ENCODE measurements at places on chromosomes 7 and 10.

DNA sequence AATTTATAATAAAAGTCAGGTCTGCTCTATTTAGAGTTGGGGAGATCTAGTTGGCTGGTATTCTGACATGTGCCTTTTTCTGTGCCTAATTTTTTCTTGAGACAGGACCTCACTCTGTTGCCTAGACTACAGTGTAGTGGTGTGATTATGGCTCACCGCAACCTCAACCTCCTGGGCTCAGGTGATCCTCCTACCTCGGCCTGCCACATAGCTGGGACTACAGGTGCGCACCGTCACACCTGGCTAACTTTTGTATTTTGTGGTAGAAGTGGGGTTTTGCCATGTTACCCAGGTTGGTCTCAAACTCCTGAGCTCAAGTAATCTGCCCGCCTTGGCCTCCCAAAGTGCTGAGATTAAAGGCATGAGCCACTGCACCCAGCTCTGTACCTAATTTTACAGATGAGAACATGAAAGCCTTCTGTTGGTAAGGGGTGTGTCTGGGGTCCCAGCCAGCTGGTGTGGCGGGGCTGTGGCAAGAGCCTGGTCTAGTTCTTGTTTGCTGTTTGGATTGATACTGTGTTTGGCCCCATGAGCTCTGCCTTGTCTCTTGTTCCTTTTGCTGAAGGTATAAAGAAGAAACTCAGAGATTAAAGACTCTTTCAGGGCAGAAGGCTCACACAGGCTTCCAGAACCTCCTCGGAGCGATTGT lies 31.4 kb downstream of the POR start:
- DNase-seq, result no peak

GRCh38 chr10:77834943-77835668 lies 91.4 kb downstream of the DLG5 start:
- no peak for DNase-seq

DNA sequence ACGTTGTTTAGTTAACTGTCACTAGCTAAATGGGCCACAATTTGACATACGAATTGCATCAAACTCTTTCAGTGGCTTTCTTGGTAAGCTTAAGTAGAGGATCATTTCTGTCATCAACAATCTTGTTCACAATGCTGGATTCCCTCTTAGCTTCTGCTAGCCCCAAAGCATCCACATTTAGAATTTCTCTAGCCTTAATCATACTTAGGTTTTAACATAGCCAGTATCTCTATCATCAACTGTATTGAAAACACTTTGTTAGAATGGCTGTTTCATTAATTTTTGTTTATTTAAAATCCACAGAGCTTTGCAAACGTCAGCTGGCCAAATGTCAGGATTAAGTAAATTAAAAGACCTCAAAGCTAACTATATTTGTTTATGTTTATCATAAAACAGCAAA lies 41.1 kb downstream of the ABRAXAS2 start:
- DNase-seq, result no peak

- no peak for DNase-seq
Observed at GRCh38 chr10:25582961-25583360, 351.1 kb upstream of the MYO3A start.

- no peak for DNase-seq
Observed at GRCh38 chr7:45910855-45911254, 10.2 kb downstream of the IGFBP3 start.

GRCh38 chr10:120456143-120456625 lies 843 bp upstream of the PLPP4 start:
- DNase-seq, result no peak

- DNase-seq, result no peak
Observed at GRCh38 chr10:113011592-113012374, 61.7 kb downstream of the TCF7L2 start.

- DNase-seq, result no peak
Observed at GRCh38 chr7:79451580-79451979, 1.9 kb downstream of the MAGI2 start.

- DNase-seq, result no peak
Observed at GRCh38 chr10:101056365-101057151, 5.2 kb upstream of the KAZALD1 start.

DNA sequence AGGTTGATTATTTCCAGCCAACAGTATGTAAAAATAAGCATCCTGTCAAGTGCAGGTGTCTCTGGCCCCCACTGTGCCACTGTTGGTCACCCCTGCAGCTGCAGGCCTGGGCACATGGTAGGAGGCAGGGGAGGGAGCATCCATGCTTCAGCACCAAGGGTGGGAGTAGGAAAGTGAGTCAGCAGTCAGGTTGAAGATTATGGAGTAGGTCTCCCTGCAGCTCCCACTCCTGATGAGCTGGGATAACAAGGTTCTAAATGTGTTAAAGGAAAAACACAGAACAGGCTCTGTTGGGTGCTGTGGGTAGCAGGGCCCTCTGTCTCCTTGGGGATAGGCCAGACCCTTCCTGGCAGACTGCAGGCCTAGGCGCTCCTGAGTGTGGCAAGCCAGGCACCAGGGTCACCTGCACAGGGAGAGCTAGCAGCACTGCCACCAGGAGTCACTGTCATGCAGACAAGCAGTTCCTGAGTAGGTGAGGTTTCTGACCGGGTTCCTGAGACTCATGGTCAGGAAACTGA lies 59.3 kb downstream of the NUDCD3 start:
- no peak for DNase-seq

DNA sequence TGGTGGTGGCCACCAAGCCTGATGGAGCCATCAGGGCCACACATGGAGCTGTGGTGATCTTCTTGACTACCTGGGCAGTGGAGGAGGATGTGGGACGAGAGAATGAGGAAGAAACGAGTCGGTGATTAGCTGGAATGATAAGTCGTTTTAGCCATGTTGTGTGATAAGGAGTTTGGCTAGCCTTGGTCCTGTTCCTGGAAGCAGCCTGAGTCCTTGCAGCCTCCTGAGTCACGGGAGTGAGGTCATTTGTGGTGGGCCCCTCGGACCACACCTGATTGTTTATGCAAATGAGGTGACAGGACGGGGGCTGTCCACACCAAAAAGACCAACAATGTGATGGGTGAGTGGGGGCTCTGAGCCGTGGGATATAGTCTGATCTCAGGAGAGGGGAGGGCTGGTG lies 554.4 kb downstream of the PTPRN2 start:
- no peak for DNase-seq

GRCh38 chr10:58513188-58514110 lies 777 bp downstream of the BICC1 start:
- DNase-seq, result peak; percentile 9

DNA sequence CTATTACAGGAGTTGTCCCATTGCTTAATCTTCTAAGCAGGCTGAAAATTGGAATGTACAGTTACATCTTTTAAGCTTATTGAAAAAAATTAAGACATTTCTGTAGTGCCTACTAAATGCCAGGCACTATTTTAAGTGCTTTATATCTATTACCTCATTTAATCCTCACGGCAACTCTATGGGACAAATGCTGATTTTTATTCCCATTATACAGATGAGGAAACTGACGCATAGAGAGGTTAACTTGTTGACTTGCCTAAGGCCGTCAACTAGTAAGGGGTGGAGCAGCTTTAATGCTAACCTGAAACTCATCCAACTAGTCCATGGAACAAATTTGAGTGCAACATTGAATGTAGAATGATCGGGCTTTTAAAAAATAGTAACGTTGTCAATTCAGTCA lies 2.5 kb downstream of the ZKSCAN1 start:
- no peak for DNase-seq

DNA sequence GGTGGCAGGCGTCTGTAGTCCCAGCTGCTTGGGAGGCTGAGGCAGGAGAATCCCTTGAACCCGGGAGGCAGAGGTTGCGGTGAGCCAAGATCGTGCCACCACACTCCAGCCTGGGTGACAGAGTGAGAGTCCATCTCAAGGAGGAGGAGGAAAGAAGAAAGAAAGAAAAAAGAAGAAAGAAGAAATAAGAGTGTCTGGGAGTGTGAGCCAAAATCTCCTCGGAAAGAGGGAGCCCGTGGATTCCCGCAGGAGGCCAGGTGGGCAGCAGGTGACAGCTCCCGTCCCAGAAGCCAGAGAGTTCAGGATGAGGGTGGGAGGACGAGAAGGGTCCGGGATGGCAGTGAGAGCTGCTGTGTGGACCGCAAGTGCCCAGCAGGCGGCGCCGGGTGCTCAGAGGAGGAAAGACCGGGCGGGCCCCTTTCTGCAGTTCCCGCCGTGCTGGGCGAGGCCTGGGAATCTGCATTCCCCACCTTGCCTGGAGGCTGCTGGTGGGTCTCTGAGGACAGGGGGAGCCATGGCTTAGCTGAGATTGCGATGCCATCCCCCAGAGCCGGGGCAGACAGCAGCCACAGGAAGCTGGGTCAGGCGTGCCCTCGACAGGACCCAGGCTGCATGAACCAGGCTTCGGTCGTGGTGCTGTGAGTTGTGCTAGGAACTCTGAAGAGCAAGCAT lies 17.1 kb upstream of the AMZ1 start:
- peak; percentile 65 for DNase-seq

DNA sequence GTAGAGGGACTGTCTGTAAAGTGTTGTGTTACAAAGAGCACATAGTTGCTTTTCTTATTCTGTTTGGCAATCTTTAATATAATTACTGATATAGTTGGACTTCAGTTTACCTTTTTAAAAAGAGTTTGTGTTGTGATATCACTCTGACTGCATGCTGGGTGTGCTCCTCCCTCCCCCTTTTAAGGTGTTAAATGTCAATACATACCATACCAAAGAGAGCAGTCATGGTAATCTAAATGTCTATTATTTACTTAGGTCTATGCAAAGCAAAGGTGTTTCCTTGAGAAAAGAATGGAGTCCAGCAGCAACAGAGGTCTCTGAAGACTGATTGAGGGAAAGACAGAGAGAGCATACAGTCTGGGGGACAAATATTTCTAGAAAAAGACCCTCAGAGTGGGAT lies 275.1 kb upstream of the NRP1 start:
- no peak for DNase-seq

Measured in LoVo (cell line).